Suprapubic skin (tissue), 4 donors: ENCODE measurements at places on chromosomes 1 and 21. TPM values are rescaled to one million over a fixed set of nuclear protein-coding genes. Genes with fewer than 3 reads are reported as not detected.

GUCA2A gene
- not detected for total RNA-seq

NR1I3 gene
- not detected for total RNA-seq

NTRK1 gene
- total RNA-seq, result not detected

TFF3 gene
- 5.5 TPM for total RNA-seq

IVL gene
- total RNA-seq, result 213 TPM

PLXNA2 gene
- total RNA-seq, result 48.8 TPM

NCAM2 gene
- total RNA-seq, result 0.89 TPM
